ENCODE measurements at places on chromosomes 12 and 14.

- no peak for DNase-seq
Observed at GRCh38 chr14:101763941-101764709, 2.6 kb downstream of the PPP2R5C start.

DNA sequence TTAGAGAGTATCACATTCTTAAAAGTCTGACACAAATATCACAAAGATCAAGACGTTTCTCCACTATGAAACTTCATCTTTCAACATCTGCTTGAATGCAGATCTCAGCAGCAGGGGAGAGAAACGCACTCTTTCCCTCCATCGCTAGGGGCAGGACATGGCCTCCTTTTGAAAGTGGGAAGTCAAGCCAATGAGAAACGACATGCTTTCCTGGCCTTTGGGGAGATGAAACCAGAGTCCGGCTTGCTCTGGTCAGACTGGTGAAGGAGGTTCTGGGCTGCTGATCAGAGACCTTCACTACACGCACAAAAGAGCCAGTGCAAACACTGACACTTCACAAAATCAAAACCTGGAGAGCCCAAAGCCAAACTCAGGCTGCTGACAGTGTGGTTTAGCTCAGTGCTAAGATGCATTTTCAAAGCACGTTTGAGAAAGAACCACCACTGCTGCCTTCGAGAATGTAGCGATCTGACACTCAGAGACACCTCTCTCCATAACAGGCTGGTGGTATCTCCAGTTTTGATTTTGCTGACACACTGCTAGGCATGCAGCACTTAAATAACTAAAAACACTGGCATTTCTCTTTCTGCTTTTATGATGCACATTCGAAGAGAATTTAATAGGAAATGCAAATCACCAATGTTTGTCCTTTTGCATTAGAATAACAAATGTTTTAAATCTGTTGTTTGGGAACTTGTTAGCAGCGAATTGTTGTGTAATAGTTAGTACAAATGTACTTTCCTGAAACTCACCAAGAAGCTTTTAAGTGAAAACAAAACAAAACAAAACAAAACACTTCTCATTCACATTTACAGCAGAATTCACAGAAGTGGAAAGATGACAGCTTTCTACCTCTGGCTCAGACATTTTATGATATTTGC is 93.9 kb upstream of the OVCH1 start:
- peak; percentile 14 for DNase-seq

- DNase-seq = no peak
Observed at GRCh38 chr12:59928416-59928815, 332.6 kb downstream of the SLC16A7 start.

DNA sequence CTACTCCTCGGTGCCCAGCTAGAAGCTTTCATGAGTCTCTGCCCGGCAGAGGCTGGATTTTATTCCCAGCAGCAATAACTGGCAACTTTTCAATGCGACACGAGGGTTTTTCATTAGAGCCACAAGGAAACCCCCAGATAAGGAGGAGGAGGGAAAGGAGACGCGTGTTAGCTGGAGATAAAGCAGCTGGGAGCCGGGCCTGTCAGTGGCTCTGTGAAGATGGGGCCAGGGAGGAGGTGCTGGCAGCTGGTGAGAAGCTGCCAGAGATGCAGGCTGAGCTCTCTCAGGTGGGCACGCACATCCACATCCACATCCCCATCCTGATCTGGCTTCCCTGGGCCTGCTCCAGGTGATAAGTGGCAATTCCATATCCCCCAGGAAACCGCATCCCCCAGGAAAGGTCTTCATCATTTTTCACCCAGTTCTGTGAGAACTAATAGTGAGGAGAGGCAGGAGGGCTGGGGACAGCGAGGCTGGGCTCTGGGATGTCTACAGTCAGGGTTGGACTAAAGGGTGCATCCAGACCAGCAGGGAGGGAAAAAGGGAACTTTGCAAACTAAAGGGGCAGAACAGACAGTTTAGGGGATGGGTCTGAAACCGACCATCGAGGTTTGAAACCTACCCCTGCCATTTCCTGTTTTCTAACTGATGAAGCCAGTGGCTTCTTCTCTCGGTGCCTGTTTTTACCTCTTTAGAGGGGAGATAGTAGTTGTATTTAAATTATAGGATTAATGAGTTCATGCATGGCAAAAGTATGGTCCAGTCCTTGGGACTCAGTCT is 413.2 kb downstream of the DPF3 start:
- DNase-seq = no peak

DNA sequence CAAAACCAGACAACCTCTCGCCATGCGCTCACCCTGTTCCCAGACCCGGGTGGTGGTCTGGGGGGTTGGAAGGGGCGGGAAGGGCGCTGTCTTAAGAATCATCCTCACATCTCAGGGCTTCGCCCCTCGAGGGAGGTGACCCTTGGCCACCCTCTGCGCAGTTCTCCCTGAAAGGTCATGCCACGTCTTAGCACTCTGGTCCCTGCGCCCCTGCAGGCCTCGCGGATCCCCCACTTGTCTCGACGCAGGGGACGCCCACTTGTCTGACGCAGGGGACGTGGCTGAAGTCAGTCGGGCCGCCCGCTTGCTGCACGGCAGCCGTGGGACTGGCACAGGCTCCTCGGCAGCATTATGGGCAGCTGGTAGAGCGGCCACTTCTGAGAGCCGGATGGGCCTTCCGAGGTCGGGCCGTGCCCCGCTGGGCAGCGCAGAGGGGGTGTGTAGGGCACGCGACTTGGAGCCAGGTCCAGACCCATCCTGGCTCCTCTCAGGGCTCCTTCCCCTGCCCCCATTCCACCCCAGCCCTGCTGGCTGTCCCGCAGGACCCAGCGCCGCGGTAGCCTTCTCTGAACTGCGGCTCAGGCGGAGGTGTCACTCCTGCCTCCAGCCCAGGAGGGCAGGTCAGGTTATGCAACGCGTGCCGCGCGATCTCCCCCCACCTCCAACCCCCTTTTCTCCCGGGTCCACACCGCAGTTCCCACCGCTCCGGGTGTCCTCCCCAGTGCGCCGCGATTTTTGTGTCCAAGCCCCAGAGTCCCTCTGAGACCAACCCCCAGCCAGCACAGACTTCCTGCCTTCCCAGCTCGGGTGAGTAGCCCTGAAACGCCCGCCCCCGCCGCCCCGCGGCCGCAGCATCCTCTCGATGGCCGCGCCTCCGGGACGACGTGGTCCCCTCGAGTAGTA is 40.9 kb upstream of the CAPRIN2 start:
- peak; percentile 86 for DNase-seq

- DNase-seq = no peak
Observed at GRCh38 chr12:109972821-109973220, 23.3 kb downstream of the GIT2 start.

DNA sequence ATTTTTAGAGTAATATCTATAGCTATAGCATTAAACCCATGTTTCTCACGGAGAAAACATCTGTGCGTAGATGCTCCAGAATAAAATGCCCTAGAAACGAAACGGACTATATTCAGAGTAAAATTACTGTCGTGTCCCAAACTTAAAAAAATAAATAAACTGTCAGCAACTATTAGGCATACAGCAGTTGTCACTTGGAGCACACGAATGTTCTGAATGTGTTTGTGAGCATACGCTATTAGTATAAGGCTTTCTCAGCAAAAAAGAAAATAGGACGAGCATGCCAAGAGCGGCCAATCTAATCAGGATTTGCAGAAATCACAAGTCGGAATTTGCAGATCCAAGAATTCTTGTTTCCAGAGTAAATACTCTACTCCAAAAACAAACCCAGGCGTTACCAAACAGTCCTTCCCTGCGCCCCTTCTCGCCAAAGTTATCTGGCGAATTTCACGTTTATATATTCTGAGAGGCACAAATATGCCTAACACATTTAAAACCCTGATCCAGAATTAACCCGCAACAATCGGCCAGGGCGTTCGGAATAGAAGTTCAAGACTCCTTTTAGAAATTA is 836 bp downstream of the PTPN21 start:
- no peak for DNase-seq

DNA sequence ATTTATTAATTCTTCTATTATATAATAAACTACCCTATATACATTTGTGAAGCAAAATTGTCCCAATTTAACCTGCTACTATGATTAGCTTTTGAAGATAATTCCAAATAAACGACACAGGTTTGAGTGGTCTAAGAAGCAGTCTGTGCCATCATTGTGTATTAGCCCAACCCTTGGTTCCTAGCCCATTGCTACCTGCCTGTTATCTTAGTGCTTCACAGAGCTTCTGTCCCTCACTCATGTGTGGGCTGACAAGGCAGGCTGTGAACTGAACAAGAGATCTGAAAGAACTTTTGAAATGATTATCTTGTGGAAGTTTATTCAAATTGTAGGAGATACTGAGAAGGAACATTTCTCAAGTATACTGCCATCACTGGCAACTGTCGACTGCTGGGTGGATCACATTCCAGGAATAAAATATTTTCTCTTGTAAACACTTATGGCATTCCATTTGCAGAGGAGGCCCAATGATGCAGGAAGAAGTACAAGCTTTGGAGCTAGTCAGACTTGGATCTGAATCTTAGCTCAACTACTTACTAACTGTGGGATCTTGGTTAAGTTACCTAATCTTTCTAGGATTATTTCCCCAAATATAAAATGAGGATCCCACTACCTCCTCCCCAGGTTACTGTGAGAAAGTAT is 7.8 kb upstream of the MTERF2 start:
- DNase-seq = peak; percentile 53

- DNase-seq = peak; percentile 93
Observed at GRCh38 chr14:51989293-51990234, at the start of gene RTRAF. Gene RTRAF (plus strand): TSS chr14:51989546. CDS start chr14:51989640, 94 bp downstream.

- no peak for DNase-seq
Observed at GRCh38 chr14:70011098-70011497, 131.9 kb downstream of the SMOC1 start.

- no peak for DNase-seq
Observed at GRCh38 chr14:36726128-36726527, 64.5 kb downstream of the PAX9 start.

DNA sequence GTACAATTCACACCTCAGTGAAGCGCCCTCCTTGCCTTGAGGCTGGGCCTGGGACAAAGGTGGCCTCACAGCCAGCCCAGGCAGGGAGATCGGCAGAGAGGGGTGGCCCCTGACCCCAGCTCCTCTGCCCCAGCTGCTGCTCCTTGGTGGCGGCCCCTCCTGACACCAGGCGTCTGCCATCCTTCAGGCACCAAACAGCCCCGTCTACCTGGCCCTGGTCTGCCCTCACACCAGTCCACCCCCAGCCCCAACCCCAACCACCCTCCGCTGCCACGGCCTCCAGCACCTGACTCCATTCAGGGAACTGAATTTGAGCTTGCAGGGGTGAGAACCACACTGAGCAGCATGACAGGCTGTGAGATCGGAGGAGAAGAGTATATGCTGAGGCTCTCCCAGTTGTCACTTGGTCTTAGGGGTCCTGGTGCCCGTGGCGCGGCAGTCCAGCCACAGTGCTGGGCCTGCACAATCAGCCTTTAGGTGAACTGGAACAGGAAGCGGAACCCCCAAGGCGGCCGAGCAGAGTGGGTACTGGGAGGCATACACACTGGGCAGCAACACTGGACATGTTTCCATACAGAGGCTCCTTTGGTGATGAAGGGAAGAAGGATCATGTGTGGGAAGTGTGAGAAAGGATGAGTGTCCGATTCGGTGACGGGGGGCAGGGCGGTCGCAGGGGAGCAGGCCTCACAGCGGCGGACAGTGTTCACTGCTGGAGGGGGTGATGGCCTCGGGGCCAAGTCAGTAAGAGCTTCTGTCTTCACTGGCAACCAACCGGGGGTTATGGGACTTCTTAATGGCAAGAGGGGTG is 18.7 kb downstream of the ZFYVE21 start:
- no peak for DNase-seq

GRCh38 chr14:75322746-75323145 is 44.1 kb downstream of the FOS start:
- DNase-seq = no peak

- DNase-seq = no peak
Observed at GRCh38 chr14:70139384-70139783, 49.4 kb downstream of the SLC8A3 start.

DNA sequence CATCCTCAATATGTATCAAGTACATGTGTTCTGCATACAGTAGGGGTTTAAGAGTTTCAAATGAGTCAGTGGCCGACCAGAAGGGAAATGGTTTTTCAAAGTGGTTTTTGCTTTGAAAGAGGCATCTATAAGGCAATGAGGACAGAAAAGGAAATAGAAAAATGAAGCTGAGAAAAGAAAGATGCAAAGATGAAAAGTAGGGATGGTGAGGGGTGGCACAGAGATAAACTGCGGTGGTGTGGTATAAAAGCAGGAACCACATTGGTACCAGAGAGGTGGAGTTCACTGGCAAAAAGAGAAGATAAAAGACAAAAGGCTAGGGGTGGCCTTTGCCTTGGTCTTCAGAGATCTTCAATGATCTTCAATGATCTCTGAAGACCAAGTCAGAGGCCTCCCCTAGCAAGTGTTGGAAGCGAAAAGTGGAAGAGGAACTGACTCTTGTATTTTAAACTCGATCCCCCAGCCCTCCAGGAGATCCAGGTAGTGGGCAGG is 144.0 kb upstream of the KRR1 start:
- no peak for DNase-seq

GRCh38 chr14:61368114-61368710 is 46.8 kb downstream of the PRKCH start:
- no peak for DNase-seq

GRCh38 chr14:25001601-25002000 is 48.3 kb downstream of the STXBP6 start:
- peak; percentile 26 for DNase-seq

DNA sequence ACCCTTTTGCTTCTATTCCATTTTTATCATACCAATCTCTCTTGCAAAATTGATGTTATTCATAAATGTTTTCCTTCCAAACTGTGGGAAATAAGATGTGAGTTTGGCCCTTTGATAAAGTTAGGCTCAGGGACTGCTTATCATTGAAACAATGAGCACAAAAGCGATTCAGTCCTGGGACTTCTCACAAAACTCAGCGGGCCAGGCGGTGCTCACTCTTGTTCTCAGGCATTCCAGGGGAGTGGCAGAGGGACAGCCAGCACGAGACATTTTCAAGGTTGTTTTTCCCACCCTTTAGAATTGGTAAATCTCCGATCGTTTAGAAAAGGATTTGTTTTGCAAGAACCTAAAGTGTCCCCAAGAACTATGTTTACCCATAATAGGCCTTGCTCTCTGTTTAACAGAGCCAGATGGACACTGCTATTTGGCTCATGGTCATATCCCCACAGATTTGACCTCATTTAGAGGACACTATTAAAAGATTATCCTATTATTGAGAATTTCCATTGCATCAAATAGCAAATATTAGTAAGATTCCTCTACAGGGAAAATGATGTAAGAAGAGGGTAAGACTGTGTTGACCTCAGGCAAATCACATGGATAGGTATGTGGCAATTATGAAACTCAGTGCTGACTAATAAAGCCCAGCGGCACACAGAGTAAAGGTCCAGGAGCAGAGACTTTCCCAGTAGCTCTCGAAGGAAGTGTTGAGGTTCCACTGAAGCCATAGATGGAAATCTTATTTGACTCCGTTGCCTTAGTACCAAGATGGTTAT is 102.7 kb upstream of the USP44 start:
- peak; percentile 68 for DNase-seq

All from fibroblast of skin of abdomen (primary cell).